ENCODE measurements at places on chromosomes 5 and 9.

DNA sequence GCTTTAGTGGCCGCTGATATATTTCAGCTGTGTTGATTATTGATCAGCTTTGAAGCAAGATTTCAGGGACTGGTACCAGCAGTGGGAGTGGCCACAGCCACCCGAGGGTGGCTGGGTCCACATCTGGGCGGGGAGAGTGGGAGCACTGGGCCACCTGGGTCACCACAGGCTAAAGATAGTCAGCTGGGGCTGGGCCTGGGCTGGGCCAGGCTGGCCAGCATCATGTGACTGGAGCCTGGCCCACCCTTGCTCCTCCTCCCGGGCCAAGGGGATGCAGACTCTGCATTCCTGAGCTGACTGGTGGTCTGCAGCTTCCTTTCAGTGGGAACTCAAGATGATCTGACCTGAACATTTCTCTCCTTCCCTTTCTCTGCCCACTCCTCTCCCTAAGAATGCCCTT is 27.1 kb downstream of the LARP1 start:
- no peak for DNase-seq

- DNase-seq, result no peak
These were observed 451.4 kb downstream of the KDM4C start for GRCh38 chr9:7209016-7209715.

GRCh38 chr5:35765921-35766320 is 90.8 kb upstream of the IL7R start:
- DNase-seq, result no peak

GRCh38 chr9:31736581-31737179 is 647.8 kb upstream of the ACO1 start:
- DNase-seq, result no peak

DNA sequence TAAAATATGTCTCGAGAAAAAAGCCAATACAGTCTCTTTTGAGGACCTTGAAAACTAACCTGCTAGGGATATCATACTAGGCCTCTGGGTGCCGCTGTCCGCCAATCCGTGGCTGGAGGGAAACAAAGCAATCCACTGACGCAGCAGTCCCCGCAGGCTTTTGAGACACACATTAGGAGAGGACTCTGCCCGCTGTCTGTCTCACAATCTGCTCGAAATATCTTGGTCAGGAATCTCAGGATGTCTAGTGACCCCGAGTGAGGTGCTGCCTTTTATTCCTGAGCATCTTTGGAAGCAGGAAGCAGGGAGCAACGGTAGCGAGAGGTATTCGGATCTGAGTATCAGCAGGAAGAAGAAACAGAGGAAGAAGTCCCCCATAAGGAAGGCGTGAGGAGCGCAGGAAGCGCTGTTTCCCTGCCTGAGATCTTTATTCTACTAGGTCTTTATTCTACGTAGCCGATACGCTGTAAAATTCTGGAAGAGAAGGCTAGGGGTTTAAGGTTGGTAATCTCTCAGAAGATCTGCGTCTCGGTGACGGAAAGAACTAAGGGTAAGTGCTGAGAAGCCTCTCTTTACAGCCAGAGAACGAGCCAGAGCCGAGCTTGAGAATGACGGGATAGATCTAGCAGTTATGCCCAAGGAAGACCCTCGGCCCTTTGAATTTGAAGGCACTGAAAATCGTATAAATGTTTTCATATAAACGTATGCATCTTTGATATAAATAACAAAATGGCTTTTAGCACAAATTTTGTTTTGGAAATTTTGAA is 4.0 kb upstream of the PCDHGA1 start:
- DNase-seq, result no peak

DNA sequence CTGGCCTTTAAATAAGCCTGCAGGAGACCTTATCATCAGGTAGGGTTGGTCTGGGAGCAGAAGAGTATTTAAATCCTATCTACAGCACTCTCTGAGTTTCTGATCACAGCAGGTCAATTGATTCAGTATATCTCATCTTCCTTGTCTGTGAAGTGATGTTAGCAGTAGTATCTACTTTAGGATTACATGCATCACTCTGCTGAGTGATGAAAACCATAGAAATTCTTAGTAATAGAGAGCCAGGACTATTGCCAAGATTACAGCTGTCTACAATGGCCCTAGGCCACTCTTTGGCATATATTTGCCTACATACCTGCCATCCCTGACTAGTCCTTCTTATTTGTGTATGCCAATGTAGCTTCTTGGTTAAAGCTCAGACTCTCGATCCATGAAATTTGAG is 183.8 kb downstream of the ASTN2 start:
- no peak for DNase-seq

DNA sequence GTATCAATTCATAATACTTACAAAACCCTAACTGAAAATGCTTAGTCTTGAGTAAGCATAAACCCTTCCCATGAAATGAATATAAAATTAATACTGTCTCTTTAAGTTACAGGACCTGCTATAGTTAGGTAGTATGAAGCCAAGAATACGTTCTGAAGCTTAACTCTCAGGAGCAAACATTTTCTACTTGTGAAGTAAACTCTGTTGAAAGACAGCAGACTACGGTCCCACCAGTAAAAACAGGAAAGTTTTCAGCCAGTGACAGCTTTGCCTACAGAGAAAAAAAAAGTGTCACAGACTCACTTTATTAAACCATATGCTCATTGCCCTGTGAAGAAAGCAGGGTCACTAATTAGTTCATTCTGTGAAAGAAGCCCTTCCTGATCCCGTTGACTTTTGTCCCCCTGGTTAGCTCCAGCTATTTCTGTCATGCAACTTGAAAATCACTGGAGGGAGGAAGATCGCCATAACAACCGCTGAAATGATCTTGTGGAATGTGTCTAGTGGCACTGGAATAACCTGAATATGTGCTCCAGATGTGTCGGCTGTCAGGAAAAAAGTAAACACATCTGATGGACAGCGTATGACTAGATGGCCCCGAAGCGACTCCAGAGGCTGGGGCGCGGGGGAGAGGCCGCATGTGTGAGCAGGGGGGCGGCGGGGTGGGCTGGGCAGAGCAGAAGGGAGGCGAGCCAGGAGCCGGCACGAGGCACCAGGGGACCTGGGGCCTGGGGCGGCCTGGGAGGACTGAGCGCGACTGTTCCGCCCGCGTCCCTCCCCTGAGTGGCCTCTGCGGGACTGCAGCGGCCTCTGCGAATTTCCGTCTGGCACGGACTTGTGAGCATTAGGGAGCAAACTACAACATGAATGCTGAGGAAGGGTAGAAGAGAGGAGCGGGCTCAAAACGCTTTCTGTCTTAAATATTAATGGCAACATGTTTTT is 41.9 kb downstream of the BNC2 start:
- DNase-seq, result peak; percentile 85

GRCh38 chr5:133041910-133042309 is 9.9 kb upstream of the HSPA4 start:
- no peak for DNase-seq

DNA sequence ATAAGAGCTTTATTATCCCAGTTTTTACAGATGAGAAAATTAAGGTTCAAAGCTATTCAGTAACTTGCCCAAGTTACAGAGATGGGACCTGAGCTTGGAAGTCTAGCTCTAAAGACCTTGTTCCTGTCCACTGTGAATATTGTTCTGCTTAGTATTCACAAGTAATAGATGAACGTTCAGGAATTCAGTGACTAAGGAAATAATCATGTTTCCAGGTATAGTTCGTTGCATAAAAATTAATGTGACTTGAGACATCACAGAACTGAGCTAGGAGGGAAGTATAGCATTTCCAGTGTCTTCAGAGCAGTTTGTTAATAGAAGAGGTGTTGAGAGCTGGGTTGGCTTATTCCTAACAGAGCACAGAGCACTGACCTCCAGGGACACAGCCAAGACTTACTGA is 136.1 kb downstream of the FGF1 start:
- no peak for DNase-seq

GRCh38 chr5:132813599-132814502 is 749 bp downstream of the SOWAHA start:
- DNase-seq, result no peak

DNA sequence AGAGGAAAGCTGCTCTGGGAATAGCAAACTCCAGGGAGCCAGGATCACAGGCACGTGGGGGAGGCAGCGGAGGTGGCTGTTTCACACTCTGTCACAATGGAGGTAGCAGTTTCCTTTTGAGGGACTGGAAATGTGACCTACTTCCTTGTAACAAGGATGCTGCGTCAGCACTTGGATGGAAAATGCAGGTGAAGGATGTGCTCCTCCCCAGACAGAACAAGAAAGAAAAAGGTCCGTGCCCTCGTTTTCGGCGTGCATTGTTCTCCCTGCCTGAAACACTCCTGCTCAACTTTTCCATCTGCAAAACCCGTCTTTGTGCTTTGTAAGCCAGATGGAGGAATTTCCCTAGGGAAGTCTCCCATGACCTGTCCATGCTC is 55.1 kb upstream of the SH3PXD2B start:
- DNase-seq, result no peak

GRCh38 chr5:173625261-173625660 is 8.8 kb upstream of the BOD1 start:
- DNase-seq, result no peak

- no peak for DNase-seq
These were observed 3.4 kb upstream of the COL15A1 start for GRCh38 chr9:98940276-98940675.

DNA sequence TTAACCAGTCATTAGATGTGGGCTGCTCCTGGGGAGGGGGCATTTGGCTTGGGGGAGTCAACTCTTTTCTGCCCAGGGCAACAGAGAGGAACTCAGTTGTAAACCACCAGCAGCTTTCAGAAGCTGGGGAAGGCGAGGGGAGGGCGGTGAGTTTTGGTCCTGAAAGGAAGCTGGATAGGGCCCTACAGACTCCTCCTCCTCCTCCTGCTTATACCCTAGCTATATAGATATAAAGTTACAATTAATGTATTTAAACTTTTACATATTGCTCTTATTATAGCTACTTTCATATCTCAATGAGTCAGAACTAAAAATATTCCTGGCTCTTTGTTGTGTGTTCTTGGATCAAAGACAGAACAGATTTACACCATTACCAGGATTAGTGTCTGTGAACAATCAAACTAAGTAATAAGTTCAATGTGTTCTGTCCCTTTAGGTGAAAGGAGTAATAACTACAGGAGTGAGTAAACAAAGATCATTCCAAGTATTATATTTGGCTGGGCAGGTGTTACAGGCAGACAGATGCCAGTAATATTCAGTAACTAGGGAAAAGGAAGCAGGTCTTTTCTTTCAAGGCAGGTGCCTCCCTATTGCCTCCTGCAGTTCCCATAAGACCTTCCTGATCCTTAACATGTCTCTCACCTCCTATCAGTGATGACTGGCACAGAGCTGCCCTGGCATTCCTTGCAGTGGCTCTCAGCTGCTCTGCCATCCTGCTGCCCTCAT is 20.5 kb upstream of the VPS13A start:
- no peak for DNase-seq

- DNase-seq, result no peak
These were observed 40.3 kb downstream of the SNCAIP start for GRCh38 chr5:122352331-122352730.

- no peak for DNase-seq
These were observed 221.7 kb downstream of the SMARCA2 start for GRCh38 chr9:2236850-2237249.

GRCh38 chr5:82352146-82352791 is 74.1 kb upstream of the RPS23 start:
- DNase-seq, result no peak

DNA sequence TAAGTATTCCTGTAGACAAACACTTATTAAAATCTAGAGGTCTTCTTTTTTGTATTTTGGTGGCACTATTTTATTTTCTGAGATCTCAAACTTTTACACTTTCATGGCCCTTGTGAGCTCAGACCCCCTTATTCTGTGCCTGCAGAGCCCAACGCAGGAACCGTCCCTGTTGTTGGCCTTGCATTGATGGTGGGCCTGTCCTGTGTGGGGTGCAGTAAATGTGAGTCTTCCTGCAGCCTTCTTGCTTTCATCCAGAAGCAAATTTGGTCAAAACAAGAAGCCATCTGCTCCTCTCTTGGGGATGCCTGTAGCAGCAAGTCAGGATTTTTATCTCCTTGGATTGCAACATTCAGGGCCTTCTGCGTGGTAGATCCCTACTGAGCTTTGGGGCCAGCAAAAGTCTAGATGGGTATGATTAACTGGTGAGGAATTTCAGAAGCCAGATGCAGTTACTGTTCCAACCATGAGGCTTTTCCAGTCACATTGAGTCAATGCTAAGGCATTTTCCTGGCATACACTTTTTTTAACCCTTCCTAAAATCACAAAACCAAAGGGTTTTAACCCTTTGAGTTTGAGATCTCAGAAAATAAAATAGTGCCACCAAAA is 31.7 kb downstream of the BASP1 start:
- no peak for DNase-seq

DNA sequence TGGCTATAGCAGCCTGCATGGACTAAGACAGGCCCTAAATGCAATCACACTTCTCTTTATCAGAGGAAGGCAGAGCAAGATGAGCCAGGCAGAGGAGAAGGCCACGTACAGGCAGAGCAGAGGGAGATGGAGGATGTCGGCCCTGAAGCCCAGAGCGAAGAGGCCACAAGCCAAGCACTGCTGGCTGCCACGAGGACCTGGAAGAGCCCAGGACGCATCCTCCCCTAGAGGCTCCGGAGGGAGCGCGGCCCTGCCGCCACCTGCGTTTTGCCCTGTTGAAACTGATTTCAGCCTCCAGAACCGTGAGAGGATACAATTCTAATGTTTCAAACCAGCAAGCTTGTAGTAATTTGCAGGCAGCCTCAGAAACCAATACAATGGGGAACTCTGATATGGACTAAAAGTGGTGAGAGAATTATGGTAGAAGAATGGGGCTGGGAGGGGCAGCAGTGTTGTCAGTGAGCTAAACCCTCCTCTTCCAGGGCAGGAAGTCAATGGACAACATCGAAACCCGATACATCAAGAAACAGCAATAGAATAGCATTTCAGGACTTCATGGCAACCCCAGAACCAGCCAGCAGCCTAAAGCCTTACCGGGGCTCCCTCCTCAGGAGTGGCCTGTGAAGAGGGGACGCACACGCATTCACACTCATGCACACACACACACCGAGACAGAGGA is 32.6 kb downstream of the ADAMTS2 start:
- no peak for DNase-seq

DNA sequence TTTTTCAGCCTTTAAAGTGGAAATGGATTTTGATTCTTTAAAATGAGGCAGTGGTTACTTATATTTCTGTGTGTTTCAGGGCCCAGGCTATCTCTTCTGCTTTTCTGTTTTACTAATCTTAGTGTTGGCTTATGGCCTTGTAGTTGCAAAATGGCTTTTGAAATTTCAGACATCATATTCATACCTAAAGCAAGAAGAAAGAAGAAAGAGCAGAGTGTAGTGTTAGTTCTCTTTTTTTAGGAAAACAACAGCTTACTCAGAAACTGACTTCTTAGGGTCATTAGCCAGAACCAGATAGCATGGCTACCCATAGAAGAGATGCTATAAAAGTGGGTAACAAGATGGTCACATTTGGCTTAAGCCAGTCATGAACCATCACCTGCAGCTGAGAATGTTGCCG is 20.9 kb downstream of the ZBED3 start:
- DNase-seq, result no peak

DNA sequence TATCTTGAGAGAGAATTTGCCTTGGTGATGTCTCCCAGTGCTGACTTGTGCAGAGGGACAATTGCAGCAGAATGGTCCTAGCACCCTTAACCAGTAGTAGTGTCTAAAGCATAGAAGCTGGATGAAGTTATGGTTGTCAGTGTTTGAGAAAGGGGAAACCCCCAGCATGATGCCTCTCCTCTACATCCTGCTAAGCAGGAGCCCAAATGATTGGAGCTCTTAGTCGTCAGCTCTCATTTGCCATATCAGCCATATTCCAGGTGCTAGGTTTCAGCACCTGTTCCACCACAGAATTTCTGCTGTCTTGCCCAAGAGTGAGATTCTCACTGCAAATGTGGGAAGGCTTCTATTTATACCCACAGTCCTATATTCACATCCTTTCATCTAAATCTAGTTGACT is 43.7 kb upstream of the RFX3 start:
- DNase-seq, result no peak

Data from left renal cortex interstitium (tissue), 4 donors.